ENCODE measurements at places on chromosomes 2 and 18. TPM values are rescaled to one million over a fixed set of nuclear protein-coding genes. Genes with fewer than 3 reads are reported as not detected.

The UGT1A1 gene
- total RNA-seq: not detected

The SCN7A gene
- not detected for total RNA-seq

The LYPD6 gene
- total RNA-seq: not detected

The TUBA4B gene
- not detected for total RNA-seq

The RESP18 gene
- not detected for total RNA-seq

The ANKRD62 gene
- not detected for total RNA-seq

DNA sequence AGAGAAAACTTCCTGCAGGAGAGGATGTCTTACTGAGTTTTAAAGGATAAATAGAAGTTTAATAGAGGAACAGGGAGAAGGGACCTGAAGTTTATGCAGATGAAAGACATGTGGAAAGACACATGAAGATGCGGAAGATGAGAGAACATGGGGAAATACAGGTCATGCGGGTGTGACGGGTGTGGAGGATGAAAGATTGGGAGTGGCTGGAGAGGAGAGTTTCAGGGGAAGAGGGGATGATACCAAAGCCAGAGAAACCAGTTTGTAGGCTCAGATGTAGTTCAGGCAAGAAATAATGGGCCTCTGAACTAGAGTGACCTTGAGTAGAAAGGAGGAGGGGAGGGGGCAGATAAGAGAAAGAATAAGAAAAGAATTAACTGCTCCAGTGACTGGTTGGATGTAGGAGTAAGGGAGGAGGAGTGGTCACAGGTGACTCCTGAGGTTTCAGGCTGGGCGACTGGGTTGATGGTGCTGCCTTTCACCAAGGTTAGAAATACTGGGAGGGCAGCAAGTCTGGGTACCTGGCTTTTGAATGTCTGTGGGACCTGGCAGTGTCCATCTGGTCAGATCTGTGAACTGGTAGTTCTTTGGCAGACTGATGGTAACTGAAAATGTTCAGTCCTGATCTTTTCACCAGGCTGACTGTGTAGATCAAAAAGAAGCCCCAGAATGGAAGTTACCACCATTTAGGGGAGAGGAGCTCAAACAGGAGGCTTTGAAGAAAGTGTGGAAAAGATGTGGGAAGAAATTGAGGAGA, 69.4 kb downstream of the TET3 start:
- no peak for DNase-seq

GRCh38 chr2:23198316-23199114, 186.5 kb upstream of the KLHL29 start:
- no peak for DNase-seq

GRCh38 chr2:27823135-27823534, 51.6 kb downstream of the MRPL33 start:
- no peak for DNase-seq

GRCh38 chr18:48542513-48543181, 3.8 kb downstream of the CTIF start:
- DNase-seq: no peak

DNA sequence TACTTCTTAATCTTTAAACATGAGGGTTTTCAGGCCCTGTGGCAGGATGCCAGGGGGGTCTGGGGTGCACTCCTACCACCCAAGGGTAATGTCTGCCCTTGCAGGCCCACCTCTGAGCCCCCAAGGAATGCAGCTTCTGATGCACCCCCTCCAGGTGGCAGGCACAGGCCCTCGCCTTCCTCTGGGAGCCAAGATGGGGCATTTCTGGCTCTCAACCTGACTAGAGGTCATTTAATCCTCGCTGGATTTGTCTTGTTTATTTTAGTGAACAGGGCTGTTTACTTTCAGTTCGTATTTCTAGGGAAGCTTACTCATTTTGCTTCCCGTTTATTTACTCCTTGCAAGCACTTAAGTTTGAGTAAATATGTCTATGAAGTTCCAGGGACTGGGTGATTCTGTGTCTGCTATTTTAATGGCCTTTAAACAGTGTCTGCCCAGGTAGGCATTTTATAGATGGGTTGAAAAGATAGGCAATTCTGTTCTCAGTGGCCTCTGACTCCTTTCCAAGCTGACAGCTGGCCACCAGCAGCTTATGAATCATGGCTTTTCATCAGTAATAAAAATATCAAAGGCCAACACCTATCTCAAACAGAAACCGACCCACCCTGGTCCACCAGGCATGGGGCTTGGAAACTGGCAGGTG, 11.1 kb upstream of the DNPEP start:
- DNase-seq: no peak

DNA sequence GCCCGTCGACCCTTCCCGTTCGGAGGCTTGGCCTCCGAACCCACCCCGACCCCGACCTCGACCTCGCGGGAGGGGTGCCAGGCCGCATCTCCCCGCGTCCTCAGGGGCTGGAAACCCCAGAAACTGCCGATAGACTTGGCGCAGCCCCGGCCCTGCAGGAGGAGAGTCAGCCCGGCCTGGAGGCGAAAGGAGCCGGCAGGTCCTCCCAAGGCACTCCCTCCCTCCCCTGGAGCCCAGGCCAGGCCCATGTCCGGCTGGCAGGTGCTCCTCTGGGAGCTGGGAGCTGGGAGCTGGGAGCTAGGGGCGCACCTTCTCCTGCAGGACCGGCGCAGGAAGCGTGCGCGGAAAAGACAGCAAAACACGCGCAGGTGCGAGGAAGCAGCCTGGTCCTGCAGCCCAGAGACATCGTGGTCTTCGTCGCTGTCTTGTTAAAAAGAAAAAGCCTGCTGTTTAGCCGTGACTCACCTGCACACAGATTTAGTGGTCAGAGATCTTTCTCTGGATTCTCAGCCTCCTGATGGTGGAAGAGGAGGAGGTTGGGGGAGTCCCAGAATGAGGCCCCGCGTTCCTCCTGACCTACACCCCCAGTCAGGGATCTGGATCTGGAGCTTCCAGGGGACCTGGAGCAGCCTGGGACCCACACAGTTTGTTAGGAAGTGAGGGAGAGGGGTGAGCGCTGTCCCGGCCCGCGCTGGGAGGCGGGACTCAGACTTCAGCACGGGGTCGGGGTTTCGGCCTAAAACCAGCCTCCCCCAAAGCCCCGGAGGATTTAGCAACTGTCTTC, 660 bp upstream of the MBP start:
- no peak for DNase-seq

DNA sequence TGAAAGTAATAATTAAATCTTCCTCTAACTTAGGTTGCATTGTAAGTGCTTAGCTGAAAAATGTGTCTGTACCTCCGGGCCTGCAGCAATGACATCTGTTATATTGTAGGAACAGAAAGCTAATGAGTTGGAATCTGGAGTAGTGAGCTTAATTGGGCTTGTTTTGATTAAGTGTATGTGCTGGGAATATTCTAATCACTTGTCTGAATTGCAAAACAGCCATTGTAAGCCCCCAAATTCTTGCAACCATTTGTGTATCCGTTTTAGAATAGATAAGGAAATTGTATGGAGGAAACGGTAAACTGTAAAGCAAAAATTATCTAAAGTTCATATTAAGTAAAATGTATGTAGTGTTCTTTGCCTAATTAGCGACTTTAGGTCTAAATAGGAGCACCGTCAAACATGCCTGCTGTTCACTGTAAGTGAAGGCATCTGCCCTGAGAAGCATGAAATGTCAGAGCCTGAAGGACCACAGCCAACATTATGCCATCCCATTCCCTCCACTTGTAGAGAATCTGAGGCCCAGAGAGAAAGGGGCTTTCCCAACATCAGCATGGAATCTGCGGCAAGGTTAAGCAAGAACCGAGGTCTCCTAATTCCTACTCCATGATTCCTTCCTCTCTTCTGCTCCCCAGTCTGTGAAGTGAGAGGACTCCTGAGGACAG, 466.4 kb downstream of the TDRD15 start:
- no peak for DNase-seq

GRCh38 chr2:207352978-207353671, 176.6 kb upstream of the CREB1 start:
- peak; percentile 81 for DNase-seq

- DNase-seq: no peak
Observed at GRCh38 chr2:16200554-16201193, 260.3 kb downstream of the MYCN start.

GRCh38 chr2:192437653-192438052, 242.9 kb upstream of the TMEFF2 start:
- DNase-seq: no peak

DNA sequence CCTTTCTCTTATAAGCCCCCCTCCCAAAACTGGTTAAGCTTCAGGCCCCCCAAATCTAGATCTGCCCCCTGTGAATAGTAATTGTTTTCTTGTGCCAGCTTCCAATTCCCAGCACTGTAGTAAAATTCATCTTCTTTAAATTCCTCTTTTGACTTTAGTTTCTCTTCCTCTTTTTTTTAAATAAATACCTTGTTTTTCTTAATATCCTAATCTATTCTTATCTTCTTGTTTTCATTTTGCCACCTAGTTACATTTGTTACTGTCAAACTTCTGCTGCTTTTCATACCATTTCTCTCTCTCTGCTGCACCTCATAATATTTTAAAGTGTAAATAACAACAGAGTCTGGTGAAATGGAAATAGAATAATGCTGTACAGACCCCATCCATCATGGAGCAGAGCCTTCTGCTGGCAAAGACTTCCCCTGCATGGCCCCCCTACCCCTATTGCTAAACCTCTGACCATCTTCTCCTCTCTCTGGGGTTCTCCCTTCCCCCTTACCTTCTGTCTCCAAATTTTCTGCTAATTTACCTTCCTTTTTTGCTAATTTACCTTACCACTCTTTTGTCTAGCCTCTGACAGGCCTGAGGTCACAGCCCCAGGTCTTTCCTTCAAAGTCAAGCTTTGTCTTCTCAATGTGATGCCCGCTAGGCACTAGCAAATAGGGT, 94.9 kb upstream of the PAPOLG start:
- peak; percentile 59 for DNase-seq

GRCh38 chr2:35548171-35548570, 807.4 kb upstream of the CRIM1 start:
- DNase-seq: no peak

DNA sequence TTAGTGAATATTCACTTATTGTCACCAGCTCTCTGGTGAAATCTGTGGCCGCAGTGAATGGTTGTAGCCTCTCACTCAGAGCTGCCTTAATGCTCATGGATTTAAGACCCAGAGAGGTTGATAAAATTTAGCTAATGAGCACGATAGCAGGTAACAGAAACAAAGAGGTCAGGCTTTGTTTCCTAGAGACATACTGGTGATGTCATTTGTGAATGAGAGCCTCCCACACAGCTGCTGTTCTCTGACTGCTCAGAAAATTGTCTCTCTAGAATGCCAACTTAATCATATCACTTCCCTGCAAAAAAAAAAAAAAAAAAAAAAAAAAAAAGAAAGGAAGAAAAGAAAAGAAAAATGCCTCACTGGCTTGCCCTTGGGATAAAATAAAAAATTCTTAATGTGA, 411.7 kb upstream of the MYT1L start:
- no peak for DNase-seq

DNA sequence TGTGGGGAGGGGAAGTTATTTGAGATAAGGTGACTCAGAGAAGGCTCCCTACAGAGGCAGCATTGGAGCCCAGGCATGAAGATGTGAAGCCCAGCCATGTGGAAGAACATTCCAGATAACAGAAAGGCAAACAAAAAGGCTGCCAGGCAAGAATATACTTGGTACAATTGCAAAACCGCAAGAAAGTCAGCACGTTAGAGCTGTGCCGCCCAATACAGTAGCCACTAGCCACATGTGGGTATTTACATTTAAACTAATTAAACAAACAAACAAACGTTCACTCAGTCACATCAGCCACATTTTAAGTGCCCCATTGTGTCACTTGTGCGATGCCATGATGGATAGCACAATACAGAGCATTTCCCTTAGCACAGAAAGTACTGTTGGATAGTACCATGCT, 179.6 kb downstream of the SATB2 start:
- no peak for DNase-seq

DNA sequence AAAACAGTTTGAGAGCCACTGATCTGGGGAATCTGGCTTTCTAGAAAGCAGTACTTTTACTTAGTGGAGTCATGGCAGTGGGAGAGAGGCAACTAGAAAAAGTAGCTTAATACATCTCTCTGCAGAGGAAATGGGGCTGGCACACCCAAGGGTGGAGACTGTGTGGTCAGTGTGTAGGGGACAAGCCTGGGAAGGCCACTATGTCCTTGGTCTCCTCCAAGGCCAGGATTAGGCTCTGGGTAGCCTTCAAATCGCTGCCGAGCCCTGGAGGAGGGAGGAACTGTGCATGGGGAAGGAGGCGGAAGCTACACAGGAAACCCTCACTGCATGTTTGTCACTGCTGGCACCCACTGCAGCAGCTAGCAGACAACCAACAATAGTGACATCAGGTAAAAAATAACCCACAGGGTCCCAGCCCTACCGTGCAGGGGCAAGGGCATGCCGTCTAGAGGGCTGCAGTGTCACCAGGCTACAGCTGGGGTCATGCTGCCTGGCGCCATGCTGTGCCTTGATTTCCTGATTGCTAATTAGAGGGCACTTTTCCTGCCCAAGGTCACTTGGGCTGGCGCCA, 34.8 kb downstream of the LBH start:
- DNase-seq: no peak

GRCh38 chr2:101097638-101098037, 53.5 kb downstream of the TBC1D8 start:
- no peak for DNase-seq

- no peak for DNase-seq
Observed at GRCh38 chr2:46481198-46482193, 2.1 kb downstream of the TMEM247 start.

DNA sequence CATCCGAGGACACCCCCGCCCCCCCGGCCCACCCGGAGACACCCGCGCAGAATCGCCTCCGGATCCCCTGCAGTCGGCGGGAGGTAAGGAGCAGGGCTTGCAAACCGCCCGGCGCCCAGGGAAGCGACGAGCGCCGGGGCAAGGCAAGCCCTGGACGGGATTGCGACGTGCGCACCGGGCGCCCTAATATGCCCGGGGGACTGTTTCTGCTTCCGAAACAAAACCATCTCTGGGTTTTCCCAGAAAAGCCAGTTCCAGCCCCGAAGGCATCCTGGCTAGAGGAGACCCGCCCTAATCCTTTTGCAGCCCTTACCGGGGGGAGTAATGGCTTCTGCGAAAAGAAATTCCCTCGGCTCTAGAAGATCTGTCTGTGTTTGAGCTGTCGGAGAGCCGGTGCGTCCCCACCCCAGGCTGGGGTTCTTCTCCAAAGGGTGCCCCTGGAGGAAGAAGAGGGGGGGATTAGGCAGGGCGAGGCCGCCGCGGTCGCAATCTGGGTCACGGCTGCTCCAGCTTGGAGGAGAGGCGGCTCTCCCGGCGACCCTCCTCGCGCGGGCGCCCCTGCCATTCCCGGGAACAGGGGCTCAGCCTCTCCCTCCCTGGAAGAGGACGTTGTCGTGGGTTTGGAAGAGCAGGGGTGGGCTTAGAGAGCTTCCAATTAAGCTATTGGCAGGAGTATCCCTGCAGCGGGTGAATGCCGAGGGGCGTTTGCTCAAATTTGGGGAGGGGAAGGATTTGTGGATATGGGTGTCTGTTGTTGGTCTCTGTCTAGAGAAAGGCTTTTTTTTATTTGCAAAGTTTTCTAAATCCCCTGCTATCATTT, 521 bp downstream of the MYCN start:
- DNase-seq: no peak
